ENCODE measurements at places on chromosomes 12 and 14.

DNA sequence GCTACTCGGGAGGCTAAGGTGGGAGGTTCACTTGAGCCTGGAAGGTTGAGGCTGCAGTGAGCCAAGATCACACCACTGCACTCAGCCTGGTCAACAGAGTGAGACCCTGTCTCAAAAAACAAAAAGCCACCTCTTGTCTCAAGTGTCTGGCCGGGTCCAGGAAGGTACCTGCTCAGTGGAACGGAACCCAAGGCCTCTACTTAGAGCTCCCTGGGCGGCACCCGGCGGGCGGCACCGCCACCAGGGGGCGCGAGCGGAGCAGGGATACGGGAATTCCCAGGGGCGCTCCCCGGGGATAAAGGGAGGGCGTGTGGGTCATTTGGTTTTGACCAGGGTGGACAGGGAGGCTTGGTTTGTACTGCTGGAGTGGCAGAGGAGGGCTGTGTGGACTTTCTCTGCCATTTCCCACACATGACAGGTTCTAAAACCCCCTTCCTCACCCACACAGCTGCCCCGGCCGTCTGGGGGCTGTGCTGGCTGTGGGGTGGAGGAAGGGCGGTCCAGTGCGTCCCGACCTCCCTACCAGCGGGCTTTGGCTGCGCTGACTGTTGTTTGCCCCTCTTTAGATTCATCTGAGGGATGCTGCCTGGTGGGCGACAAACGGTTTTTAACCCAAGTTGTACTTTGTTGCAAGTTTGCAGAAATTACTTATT lies 91.4 kb downstream of the SETD3 start:
- DNase-seq: no peak

DNA sequence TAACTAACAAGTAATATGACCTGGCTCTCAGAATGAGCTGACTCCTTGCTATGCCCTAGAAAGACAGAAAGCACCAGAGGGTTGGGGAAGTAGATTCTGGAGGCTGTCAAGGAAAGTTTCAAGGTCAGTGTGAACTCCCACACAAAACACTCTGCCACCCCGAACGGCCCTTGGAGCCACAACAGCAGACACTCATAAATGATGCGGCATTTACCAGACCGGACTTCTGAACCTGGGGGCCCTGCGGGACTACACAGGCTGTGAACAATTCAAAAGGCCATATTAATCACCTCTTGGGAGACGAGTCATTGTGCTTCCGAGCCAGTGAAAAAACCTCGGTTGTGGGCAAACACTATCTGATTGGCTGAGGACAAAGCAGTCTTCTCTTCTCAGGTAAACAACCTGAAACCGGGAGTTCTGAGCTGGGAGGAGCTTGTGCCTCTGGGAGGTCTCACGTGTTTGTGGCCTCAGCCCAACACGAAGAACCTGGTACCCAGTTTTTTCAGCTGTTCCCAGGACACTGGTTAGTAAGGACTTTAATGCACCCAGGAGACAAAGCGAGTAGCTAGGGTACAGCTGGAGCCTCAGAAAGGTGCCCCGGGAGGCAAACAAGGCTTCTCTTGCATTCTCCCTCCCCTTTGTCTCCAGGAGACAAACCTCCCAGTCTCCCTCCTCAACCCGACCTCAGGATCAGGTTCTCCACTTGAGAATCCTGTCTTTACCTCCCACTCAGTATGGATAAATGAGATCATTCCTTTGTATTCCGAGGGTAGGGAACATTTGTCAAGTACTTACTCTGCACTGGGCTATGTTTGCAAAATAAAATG lies 35.3 kb downstream of the VWF start:
- DNase-seq: no peak

DNA sequence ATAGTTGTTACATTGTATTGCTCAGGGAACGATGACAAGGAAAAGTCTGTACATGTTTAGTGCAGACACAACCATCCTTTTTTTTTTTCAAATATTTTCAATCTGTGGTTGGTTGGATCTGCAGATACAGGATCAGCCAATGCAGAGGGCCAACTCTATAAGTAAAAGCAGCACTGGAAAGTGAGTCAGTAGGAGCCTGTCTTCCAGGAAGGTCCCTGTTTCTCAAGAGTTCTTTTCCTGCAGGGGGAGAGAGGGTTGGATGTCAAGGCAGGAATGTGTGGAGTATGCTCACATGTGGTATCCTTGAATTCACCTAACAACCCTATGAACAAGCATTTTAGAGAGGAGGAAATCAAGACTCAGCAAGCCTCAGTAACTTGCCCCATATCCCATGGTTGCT lies 409.1 kb downstream of the NPAS3 start:
- DNase-seq: no peak

GRCh38 chr12:82015623-82016347 lies 256.6 kb upstream of the PPFIA2 start:
- DNase-seq: no peak

- no peak for DNase-seq
Observed at GRCh38 chr14:88934351-88934806, 109.9 kb downstream of the TTC8 start.

- DNase-seq: no peak
Observed at GRCh38 chr14:58362798-58363412, 32.8 kb upstream of the TOMM20L start.

GRCh38 chr12:109310247-109311125 lies 1.4 kb upstream of the FOXN4 start:
- no peak for DNase-seq

DNA sequence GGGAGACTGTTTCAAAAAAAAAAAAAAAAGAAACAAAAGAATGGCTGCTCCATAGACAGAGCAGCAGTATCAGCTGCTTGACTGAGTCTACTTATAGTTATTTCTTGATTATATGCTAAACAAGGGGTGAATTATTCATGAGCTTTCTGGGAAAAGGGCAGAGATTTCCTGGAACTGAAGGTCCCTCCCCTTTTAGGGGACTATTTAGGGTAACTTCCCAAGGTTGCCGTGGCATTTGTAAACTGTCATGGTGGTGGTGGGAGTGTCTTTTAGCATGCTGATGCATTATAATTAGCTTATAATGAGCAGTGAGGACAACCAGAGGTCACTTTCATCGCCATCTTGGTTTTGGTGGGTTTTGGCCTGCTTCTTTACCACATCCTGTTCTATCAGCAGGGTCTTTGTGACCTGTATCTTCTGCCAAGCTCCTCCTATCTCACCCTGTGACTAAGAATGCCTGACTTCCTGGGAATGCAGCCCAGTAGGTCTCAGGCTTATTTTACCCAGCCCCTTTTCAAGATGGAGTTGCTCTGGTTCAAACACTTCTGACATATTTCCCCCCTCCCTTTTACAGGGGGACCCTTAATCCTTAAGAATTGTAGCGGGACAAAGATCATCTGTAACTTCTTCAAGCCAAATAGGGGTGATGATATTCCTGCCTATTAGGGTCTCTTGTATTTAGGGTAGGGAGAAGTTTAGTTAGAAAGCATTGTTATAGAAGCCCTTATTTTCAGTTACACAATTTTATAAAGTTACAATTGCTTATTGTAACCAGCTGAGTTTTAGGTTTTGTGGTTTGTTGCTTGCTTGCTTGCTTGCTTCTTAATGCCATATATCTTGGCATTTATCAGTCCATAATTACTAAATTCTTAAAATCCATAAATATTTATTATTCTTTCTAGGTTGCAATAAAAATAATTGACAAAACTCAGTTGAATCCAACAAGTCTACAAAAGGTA lies 42.5 kb downstream of the MARK3 start:
- peak; percentile 71 for DNase-seq

DNA sequence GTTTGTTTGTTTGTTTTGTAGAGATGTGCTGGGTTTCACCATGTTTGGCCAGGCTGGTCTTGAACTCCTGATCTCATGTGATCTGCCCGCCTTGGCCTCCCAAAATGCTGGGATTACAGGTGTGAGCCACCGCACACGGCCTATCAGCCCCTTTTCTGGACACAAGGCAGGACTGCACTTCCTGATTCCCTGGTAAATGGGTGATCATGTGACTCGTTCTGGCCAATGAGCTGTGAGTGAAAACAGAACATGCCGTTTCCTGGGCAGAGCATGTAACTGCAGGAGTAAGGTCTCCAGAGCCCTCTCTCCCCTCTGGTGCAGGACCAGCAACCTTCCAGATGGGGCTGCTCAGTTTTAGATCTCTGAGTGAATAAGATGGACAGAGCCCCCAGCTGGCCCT lies 92.7 kb downstream of the ITPK1 start:
- DNase-seq: no peak

Measured in stromal cell of bone marrow (primary cell).